Amniotic stem cell (primary cell): ENCODE measurements at places on chromosomes 7 and 10.

DNA sequence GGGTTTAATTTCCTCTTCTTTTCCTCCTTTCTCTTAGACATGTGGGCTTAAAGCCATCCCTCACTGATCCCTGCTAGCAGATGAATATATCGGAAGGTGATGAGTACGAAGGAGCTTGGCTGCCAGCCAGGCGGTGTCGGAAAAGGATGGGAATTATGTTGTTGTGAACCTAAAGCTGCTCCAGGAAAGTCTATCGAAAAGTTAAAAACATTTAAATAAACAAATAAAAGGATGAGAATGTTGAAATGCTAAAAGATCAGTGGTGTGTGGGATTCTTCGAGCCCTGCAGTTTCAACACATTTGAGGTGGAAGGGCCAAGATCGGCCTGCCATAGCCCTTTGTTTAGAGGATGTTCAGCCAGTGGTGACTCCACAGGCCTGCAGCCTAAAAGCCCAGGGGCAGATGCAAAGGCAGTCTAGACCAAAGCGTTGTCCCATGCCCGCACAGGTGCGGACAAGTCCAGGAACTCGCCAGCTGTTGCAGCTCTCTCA is 107.9 kb downstream of the JCAD start:
- no peak for DNase-seq

DNA sequence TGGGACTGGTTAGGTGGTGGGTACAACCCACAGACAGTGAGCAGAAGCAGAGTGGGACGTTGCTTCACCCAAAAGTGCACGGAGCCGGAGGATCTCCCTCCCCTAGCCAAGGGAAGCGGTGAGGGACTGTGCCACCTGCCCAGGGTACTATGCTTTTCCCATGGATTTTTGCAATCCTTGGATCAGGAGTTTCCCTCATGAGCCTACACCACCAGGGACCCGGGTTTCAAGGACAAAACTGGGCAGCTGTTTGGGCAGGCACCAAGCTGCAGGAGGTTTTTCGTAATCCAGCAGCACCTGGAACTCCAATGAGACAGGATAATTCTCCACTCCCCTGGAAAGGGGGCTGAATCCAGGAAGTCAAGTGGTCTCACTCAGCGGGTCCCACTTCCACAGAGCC is 209.1 kb upstream of the CXCL12 start:
- no peak for DNase-seq

- no peak for DNase-seq
Measured at GRCh38 chr10:12221323-12222298, 25.6 kb downstream of the CDC123 start.

DNA sequence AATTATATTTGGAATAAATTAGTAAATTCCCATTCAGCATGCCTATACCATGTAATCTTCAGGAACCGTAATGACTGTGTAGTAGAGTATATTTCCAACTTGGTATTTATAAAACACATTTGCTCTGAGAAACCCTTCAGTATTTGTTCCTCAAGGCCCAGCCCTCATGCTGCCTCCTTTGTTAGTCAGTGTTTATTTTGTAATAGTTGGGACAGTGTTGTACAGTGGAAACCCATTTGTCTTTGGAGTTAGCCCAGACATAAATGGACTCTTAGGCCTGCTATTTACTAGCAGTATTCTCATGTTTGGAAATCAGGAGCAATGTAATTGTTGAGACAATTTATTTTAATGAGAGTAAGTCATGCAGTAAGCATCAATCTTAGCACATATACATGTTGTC is 686.9 kb downstream of the AUTS2 start:
- no peak for DNase-seq
